Mucosa of gallbladder (tissue), 1 donor: ENCODE measurements at places on chromosomes 13 and 19.

GRCh38 chr19:16834747-16835146 is 5.5 kb downstream of the SIN3B start:
- no peak for DNase-seq

DNA sequence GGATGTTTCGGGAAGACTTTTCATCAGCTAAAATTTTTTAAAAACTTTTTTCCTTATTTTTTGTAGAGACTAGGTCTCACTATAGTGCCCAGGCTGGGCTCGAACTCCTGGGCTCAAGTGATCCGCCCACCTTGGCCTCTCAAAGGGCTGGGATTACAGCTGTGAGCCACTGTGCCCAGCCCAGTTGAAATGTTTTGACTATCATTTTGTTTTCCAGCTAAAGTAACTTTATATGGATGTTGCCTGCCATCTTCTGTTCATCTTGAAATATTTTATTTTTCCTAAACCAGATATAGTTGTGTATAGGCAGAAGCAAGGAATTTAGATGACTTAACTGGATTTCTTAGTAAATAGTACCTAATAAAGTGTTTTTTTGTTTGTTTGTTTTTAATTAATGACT is 7.0 kb downstream of the CAB39L start:
- no peak for DNase-seq

DNA sequence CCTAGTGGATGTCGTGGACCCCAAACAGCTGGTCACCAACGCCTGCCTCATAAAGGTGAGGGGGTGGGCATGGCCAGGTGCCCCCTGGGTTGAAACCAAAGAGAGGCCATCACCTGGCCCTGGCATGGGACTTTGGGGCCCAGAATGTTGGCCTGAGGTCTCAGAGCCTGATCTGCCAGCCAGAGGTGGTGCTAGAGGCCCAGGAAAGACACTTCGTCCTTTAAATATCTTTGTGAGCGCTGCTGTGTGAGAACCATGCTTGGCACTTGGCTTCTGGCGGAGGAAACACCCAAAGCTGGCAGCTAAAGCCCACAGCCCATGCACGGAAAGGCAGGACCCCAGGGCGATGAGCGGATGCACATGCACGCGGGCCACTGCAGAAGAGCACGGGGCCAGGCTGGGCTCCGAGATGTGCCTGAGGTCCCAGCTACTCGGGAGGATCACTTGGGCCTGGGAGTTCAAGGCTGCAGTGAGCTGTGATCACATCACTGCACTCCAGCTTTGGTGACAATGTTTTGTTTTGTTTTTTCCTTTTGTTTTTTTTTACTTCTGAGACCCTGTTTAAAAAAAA is 4.3 kb upstream of the ADM5 start:
- DNase-seq = no peak

GRCh38 chr19:3007975-3008374 is 21.1 kb downstream of the TLE2 start:
- no peak for DNase-seq

DNA sequence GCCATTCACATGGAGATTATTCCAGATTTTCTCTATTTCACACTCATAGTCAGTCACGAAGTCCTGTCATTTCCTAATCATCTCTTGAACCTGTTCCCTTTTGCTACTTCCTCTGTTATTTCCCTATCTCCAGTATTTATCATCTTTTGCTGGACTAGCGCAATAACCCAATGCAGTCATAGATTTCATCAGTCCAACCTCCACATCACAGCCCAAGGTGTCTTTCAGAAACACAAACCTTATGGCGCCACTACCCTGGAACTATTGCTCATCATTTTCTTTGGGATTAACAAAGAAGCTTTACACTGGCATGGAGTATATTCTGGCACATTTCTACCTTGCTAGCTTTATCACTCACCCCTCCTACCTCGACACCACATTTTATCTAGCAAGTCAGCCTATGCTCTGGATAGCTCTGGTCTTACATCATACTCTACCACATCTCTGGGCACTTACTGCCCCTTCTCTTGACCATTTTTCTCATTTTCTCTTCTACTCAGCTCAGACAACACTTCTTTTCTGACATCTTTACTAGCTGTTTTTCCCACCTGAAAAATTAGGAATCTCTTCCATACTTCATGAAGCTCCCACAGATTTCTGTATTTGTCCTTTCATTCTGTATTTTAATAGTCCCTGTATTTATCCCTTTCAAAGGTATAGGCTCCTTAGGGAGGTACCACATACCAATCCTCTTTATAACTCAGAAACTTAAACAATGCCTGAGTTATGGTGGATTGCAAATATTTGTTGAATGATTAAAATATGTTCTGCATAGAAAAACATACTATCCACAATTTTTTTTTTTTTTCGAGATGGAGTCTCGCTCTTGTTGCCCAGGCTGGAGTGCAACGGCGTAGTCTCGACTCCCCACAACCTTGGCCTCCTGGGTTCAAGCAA is 534.7 kb downstream of the KLF12 start:
- no peak for DNase-seq

- DNase-seq = no peak
These were observed 223.7 kb downstream of the TBC1D4 start for GRCh38 chr13:75258159-75258782.

- DNase-seq = no peak
These were observed 10.7 kb downstream of the IL17D start for GRCh38 chr13:20714161-20714560.

DNA sequence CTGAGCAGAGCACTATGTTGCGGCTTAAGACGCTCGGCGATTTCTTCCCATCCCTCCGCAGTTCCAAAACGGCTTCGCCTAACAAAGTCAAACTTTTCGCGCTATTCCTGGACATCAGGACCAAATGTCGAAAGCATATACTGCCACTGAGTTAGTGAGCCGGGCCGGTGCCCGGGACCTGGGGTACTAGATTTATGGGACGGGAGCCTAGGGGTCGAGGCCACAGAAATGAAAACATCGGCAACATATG is 699 bp downstream of the RCBTB2 start:
- no peak for DNase-seq

- no peak for DNase-seq
These were observed 147.7 kb downstream of the COG6 start for GRCh38 chr13:39803156-39803555.

DNA sequence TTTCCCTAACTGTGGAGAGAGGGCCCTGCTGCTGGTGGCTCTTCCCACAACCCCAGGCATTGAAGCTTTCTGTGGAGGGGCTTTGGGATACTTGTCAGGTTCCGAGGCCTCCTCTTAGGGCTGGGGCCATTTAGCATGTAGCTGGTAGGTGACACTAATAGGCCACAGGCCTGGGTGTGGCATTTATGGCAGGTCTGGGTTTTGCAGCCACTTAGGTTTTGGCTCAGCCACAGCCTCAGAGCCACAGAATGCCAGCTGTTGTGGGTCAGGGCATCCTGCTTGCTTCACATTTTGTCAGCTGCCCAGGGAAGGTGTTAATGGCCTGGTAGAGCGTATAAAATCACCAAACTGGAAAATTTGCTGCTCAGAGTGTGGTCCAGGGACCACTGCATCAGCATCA is 15.7 kb downstream of the FAM124A start:
- DNase-seq = no peak

GRCh38 chr19:33234736-33235135 is 9.1 kb upstream of the SLC7A10 start:
- DNase-seq = no peak

DNA sequence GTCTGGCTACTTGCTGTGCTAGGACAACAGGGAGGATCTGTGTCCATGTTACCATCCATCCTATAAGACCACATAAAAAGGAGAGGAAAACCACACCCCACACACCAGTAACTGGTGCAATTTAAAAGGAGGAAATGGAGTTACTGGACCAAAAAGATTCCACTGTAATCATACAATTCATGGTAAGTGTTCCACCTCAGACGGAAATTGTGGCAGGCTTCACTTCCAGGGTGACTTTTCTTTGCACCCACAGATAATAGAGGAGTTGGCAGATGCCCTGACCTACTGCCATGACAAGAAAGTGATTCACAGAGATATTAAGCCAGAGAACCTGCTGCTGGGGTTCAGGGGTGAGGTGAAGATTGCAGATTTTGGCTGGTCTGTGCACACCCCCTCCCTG is 2.4 kb downstream of the AURKC start:
- DNase-seq = no peak

- DNase-seq = no peak
These were observed 35.0 kb upstream of the PNMA8B start for GRCh38 chr19:46530636-46531035.

GRCh38 chr13:80337288-80338081 is 3.4 kb downstream of the SPRY2 start:
- no peak for DNase-seq

GRCh38 chr13:102555914-102556553 is 40.8 kb upstream of the TPP2 start:
- DNase-seq = no peak

DNA sequence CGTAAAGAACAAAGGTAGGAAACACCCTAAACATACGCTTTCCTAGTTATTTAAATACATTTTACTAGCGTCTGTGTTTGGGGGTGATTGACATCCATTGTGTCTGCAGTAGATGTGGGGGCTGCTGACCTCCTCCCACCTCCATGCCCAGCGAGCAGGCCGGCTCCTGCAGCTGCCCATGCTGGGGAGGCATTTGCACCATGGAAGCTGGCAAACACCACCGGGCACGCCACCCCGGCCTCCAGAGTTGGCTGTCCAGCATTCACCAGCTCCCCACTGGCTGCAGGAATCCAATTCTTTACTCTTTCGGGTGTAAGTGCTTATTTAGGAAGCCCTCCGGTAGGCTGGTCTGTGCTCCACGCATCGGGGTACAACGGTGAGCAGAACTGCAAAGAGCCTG is 115.4 kb upstream of the USP29 start:
- DNase-seq = no peak

DNA sequence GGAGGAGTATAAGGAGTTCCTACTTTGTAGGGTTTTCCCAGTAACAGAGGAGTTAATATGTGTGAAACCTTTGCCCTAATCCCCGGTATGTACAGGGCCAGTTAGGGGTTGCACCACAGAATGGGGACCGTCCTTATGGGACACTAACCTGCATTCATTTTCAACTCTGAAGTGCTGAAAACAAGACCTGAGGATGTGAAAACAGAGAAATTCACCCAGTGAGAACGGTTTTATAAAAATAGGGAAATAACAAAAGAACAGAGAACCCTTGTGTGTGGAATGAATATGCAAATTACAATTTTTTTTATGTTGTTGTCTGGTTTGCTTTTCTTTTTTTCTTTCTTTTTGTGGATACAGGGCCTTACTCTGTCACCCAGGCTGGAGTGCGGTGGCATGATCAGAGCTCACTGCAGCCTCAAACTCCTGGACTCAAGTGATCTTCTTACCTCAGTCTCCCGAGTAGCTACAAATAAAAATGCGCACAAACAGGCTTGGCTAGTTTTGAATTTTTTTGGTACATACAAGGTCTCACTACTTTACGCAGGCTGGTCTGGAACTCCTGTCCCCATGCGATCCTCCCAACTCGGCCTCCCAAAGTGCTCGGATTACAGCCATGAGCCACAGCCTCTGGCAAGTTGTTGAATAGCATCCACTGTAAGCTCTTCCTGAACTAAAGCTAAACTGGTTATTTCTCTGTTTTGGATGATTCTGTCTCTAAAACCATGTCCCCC is 10.6 kb downstream of the CLC start:
- DNase-seq = no peak

GRCh38 chr13:66087269-66087710 is 1142.8 kb downstream of the PCDH9 start:
- no peak for DNase-seq

GRCh38 chr19:33175886-33176669 is 18.1 kb upstream of the LRP3 start:
- DNase-seq = no peak

DNA sequence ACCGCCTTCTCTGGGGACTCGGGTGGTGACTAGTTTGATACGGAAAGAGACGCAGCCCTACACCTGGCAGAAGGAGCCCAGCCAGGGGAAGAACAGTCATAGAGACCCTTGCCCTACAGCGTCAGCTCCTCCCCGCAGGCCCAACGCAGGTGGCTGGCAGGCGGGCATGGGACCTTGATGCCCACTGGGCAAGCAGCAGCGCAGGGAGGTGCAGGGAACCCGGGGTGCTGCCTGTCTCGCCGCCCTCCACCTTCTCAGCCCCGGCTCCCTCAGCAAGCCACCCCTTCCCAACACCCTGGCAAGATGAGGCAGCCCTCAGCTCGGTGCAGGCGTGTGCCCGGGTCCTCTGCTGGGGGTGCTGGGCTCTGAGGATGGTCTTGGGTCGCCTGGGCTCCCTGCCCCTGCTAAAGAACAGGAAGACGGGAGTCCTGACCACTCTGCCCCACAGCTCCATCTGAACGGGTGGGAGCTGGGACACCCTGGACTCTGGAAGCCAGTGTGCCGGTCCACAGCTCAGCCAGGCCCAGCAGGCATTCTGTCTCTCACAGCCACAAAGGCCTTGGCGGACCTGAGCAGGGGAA is 9.0 kb downstream of the MIER2 start:
- no peak for DNase-seq

- no peak for DNase-seq
These were observed 57.9 kb upstream of the PCDH8 start for GRCh38 chr13:52906122-52906903.

GRCh38 chr13:99041788-99042187 is 63.9 kb upstream of the DOCK9 start:
- DNase-seq = no peak

GRCh38 chr13:100666124-100666523 is 8.5 kb downstream of the TMTC4 start:
- no peak for DNase-seq

DNA sequence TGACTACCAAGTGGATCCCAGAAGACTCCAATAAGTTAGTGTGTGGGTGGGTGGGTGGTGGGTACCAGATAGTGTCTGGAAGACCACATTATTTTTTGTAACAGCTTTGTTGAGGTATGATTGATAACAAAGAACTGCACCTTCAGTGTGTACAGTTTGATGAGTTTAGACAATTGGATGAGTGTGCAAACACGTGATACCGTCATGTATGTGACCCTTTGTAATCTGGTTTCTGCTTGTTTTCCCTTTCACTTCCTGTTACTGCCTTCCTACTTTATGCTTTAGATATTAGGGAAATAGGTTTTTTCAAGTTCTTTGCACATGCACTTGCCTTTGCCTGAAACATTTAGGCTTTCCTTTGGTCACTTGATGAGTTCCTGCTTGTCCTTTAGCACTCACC is 8.5 kb downstream of the RPL21 start:
- DNase-seq = no peak

GRCh38 chr13:30676672-30677071 is 58.7 kb upstream of the ALOX5AP start:
- no peak for DNase-seq

GRCh38 chr19:49196527-49197240 is 39.1 kb downstream of the TRPM4 start:
- DNase-seq = no peak

- DNase-seq = no peak
These were observed 45.1 kb downstream of the DCLK1 start for GRCh38 chr13:36086117-36086516.

DNA sequence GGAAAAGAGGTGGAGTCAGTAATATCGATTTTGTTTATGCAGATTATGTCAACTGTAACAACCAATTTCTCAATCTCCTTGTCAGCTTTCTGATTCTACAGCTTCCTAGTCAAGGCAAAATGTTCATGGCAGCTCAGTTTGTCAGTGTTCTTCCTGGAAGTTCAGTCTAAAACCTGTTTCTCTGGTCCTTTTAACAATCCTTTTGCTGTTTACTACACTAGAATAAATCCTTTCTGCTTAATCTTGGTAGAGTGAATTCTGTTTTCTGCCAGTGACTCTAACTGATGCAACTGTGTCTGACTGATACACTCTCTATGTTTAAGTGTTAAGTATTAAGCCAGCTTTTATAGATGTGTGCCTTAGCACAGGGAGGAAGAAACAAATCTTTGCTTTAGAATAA is 516.9 kb upstream of the KLF12 start:
- DNase-seq = no peak
